Nasal cavity respiratory epithelium epithelial cell of viscerocranial mucosa (primary cell): ENCODE measurements at places on chromosomes 16 and 17. TPM values are rescaled to one million over a fixed set of nuclear protein-coding genes. Genes with fewer than 3 reads are reported as not detected.

Gene MYH3
- total RNA-seq: 0.64 and 0.68 TPM in 2 replicates

Gene CD300A
- total RNA-seq: 0.07 TPM in 1 of 2 replicates, not detected in the other

Gene FAM20A
- 0.93 TPM in 1 of 2 replicates, not detected in the other for total RNA-seq

Gene ACAP1
- total RNA-seq: 0.34 and 0.71 TPM in 2 replicates

Gene TMC8
- under 0.01 and 0.21 TPM in 2 replicates for total RNA-seq

Gene HYDIN
- total RNA-seq: 0.34 and 0.71 TPM in 2 replicates

Gene KCNJ12
- total RNA-seq: 0.34 and 1.00 TPM in 2 replicates

Gene KCNH6
- not detected in 2 replicates for total RNA-seq

Gene NTN3
- total RNA-seq: 0.21 TPM in 1 of 2 replicates, not detected in the other

Gene CD300LB
- not detected in 2 replicates for total RNA-seq

Gene CSH1
- not detected in 2 replicates for total RNA-seq

Gene ABCA8
- total RNA-seq: 0.21 TPM in 1 of 2 replicates, not detected in the other

Gene NPIPA2
- total RNA-seq: 0.34 and 1.1 TPM in 2 replicates

Gene EPN3
- total RNA-seq: 4.1 and 20.9 TPM in 2 replicates

Gene STAT5B
- total RNA-seq: 14.0 and 18.5 TPM in 2 replicates

Gene MRPL45
- total RNA-seq: 26.8 and 33.8 TPM in 2 replicates

Gene TSNAXIP1
- 0.50 TPM in 1 of 2 replicates, not detected in the other for total RNA-seq

Gene KDM6B
- total RNA-seq: 5.5 and 35.3 TPM in 2 replicates

Gene CNGB1
- 0.34 and 7.3 TPM in 2 replicates for total RNA-seq

Gene SEPTIN1
- total RNA-seq: 0.07 TPM in 1 of 2 replicates, not detected in the other

Gene MARCHF10
- total RNA-seq: under 0.01 and 0.07 TPM in 2 replicates

Gene PRKCB
- total RNA-seq: under 0.01 TPM in 1 of 2 replicates, not detected in the other

Gene ATP6V0D1
- 62.2 and 109 TPM in 2 replicates for total RNA-seq

Gene GRIN2A
- total RNA-seq: under 0.01 TPM in 1 of 2 replicates, not detected in the other

Gene EVPL
- total RNA-seq: 40.3 and 69.8 TPM in 2 replicates

Gene NAGS
- total RNA-seq: 11.8 and 19.5 TPM in 2 replicates

Gene MIEF2
- 13.8 and 16.1 TPM in 2 replicates for total RNA-seq

Gene PRR35
- total RNA-seq: under 0.01 TPM in 1 of 2 replicates, not detected in the other

Gene DLG4
- 1.0 and 9.3 TPM in 2 replicates for total RNA-seq

Gene MT1E
- 74.2 and 274 TPM in 2 replicates for total RNA-seq

Gene TMEM98
- 17.1 and 75.2 TPM in 2 replicates for total RNA-seq

Gene ZNF500
- total RNA-seq: 5.8 and 8.0 TPM in 2 replicates

Gene MOSMO
- 11.5 and 14.4 TPM in 2 replicates for total RNA-seq

Gene RNF167
- total RNA-seq: 23.9 and 35.8 TPM in 2 replicates

Gene KRT13
- 6.5 and 231 TPM in 2 replicates for total RNA-seq

Gene ADAMTS18
- total RNA-seq: not detected in 2 replicates

Gene AOC2
- 0.68 and 2.7 TPM in 2 replicates for total RNA-seq

Gene NME1
- 82.9 and 110 TPM in 2 replicates for total RNA-seq

Gene PYY
- 0.68 TPM in 1 of 2 replicates, not detected in the other for total RNA-seq

Gene CCT6B
- 0.78 and 1.0 TPM in 2 replicates for total RNA-seq

Gene ZNF785
- total RNA-seq: 4.1 and 8.2 TPM in 2 replicates

Gene TPSB2
- total RNA-seq: not detected in 2 replicates
